Naive thymus-derived CD4-positive, alpha-beta T cell (primary cell): ENCODE measurements at places on chromosomes 12 and 14. TPM values are rescaled to one million over a fixed set of nuclear protein-coding genes. Genes with fewer than 3 reads are reported as not detected.

The ART4 gene
- not detected for total RNA-seq

DNA sequence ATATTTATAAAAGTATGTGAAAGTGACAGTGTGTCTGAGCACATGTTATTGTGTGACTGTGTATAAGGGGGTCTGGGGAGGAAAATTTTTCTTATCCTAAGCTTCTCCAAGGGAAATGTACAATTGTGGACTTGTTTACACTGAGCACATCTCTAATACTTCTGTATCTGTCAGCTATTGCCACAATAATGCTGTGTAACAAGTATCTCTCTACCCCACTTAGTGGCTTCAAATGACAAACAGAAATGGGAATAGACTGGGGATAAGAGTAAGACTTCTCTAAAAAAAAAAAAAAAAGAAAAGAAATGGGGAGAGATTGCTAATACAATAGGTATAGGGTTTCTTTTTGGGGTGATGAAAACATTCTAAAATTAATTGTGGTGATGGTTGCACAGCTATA is 44.3 kb upstream of the CCDC63 start:
- H3K27me3 ChIP-seq = no peaks in the 10 kb centered on the region
- DNase-seq = no peak
- H3K4me3 ChIP-seq = no peak overlapping the region
- no peak overlapping the region for H3K27ac ChIP-seq
- H3K36me3 ChIP-seq = no peaks in the 10 kb centered on the region

DNA sequence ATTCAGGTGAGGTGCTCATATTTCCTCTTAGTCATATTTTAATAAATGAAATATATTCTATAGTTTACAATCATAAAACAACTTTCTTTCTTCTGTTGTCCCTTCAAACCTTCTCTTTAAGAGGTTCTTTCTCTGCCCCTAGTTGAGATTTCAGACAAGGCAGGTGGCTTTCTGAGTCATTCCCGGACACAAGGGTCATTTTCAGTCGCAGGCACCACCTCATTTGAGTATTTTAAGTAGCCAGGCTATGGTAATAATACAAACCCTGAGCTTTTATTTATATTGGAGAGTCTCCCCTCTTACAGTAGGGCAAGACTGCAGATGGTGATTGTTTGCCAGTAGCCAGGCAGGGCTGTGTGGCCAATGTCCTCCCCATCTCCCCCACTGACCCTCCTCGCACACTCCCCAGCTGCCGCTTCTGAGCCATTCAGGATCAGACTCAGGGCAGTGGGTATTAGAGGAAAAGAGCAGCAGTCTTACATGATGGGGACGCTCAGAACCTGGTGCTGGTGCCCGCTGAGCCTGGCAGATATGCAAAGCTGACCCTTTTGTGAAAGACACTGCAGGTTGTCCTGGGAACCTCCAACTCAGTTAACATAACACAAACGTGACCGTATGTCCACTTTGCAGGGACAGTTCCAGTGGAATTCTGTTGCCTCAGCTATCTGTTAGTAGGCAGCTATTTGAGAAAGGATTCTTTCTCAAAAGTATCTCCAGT is 101.1 kb upstream of the BCL2L14 start:
- no peaks in the 10 kb centered on the region for H3K27me3 ChIP-seq
- no peaks in the 10 kb centered on the region for H3K4me1 ChIP-seq
- no peaks in the 10 kb centered on the region for H3K36me3 ChIP-seq
- H3K27ac ChIP-seq = no peak overlapping the region

GRCh38 chr12:65306366-65307168 is 28.1 kb downstream of the MSRB3 start:
- no peaks in the 10 kb centered on the region for H3K27me3 ChIP-seq
- no peaks in the 10 kb centered on the region for H3K36me3 ChIP-seq
- no peak overlapping the region for H3K4me3 ChIP-seq
- H3K4me1 ChIP-seq = no peaks in the 10 kb centered on the region
- H3K27ac ChIP-seq = no peak overlapping the region

The GPD1 gene
- total RNA-seq = 1.5 TPM

The LRRC10 gene
- total RNA-seq = not detected in 2 replicates

DNA sequence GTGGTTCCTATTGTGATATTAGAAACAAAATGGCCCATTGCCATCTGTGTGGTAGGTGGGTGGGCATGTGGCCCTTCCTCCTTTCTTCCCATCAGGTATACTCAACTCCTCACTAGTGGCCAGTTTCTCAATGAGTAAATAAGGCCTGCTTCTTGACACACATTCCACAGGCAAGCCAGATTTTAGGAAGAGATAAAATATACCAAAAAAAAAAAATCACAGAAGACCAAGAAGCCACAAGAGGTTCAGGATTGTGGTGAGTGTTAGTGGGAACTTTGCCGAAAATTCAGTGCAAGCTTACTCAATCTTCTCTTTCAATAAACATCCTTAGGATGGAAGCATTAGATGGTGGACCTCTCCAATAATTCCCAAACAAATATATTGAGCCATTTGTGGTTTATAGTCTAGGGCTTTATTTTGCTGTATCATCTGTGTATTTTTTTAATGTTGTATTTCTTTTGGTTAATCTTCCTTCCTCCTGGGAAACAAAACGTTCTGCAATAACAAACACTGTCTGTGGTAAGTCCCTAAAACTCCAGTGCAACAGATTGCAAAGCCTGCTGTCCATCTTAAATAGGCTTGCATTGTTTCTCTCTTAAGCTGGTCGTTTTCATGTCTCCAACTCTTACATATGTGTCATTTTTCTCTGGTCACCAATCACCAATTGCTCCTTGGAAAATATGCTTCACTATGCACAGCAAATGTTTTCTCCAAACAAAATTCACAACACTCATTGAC is 289.9 kb upstream of the KITLG start:
- no peaks in the 10 kb centered on the region for H3K36me3 ChIP-seq
- H3K27ac ChIP-seq = no peak overlapping the region
- H3K4me3 ChIP-seq = no peak overlapping the region
